Fibroblast of the conjunctiva (primary cell): ENCODE measurements at places on chromosomes 6 and 20.
A peak's percentile ranks its signal among the peaks of the same experiment; 100 is the strongest.

GRCh38 chr20:38961530-38962043, 557 bp upstream of the DHX35 start:
- DNase-seq: no peak

DNA sequence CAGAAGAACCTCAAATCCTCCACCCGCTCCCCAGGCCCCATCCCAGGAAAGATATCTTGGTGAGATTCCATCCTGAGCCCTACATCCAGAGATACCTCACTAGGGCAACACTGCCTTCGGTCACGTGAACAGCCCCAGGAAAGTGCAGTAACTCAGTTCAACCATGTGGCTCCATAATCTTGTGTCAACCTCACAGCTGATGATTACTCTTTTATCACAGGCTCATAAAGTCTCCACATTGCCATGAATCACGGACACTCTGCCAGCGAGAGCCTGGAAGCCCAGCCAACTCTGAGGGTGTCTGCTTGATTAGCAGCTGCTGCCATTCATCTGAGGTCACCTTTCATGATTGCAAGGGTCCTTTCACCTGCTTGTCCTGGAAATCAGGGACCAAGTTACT, 175.8 kb upstream of the LRFN2 start:
- no peak for DNase-seq

- no peak for DNase-seq
Measured at GRCh38 chr6:80967609-80968008, 784.9 kb downstream of the TENT5A start.

DNA sequence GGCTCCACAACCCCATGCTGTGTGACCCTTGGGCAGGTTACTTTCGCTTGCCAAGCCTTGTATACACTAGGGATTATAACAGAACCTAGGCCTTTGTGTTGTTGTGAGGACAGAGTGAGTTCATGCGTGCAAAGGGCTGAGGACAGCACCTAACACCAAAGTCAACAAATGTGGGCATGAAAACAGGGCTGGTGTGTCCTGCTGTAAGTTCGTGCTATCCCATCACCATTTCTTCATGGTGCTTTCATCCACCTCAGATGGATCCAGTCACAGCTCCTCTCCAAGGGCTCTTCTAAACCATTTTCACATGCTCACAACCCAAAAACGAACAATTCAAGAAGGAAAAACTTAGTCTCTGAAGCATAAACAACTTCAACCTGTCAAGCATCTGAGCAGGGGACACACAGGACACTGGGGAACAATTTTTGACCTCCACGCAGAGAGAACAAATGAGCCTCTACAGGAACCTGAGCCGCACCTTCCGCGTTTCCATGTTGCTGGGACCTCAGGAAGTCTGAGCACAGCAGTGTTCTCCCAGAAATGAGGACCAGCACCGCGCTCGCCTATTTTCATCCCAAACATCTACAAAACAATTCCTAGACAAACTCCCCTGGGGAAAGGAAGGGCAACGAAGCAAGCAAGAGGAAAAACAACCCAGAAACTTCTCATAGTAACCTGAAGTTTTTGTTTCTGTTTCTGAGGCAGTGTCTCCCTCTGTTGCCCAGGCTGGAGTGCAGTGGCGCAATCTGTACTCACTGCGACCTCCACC, 3.1 kb downstream of the LRP11 start:
- DNase-seq: peak; percentile 49

DNA sequence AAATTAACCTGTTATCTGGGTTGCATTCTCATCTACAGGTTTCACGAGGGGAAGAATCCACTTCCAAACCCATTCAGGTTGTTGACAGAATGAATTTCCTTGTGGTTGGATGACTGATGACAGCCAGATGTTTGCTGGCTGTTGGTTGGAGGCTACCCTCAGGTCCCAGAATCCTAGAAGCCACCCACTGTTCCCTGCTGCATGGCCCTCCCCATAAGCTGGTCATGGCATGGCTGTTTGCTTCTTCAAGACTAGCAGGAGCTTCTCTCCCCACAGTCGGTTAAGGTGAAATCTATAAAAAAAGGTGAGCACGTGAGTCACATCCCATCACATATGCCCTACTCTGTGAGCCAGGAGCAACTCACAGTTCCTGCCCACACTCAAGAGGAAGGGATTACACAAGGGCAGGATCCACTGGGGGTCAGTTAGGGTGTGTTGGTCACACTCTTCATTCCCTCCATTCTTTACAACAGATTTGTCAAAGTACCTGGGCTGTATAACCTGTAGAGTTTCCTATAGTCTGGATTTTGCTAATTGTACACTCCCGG, 19.5 kb upstream of the RPS10 start:
- no peak for DNase-seq

- DNase-seq: no peak
Measured at GRCh38 chr6:134026597-134026996, 25.8 kb downstream of the SLC2A12 start.

GRCh38 chr20:9130521-9130920, 61.6 kb downstream of the PLCB4 start:
- no peak for DNase-seq

DNA sequence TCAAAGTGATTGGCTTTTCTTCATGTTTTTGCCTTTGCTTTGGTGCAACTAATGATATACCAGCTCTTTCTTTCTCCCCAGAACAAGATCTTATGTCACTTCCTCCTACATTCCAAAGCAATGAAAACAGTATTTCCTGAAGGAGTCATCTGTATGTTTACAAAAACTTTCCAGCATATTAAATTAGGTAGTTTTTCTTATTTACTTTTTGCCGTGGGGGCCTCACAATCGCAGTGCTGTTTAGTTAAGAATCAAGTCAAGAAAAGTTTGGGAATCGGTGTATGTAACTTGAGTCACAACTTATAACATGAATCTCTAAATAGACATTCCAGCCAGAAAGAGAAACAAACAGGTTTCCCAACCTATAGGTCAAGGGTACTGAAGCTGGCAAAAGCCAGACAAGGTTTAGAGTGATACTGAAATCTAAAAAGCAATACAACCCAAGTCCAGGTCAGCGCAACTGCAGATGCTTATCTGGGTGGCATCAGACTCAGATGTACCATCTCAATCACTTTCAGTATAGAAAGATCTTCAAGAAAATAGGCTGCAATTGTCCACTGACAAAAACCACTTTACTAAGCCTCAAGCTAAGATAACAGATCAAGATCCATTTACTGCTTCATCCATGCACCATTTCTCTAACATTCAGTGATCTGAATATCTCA, 63.6 kb downstream of the IPCEF1 start:
- no peak for DNase-seq

DNA sequence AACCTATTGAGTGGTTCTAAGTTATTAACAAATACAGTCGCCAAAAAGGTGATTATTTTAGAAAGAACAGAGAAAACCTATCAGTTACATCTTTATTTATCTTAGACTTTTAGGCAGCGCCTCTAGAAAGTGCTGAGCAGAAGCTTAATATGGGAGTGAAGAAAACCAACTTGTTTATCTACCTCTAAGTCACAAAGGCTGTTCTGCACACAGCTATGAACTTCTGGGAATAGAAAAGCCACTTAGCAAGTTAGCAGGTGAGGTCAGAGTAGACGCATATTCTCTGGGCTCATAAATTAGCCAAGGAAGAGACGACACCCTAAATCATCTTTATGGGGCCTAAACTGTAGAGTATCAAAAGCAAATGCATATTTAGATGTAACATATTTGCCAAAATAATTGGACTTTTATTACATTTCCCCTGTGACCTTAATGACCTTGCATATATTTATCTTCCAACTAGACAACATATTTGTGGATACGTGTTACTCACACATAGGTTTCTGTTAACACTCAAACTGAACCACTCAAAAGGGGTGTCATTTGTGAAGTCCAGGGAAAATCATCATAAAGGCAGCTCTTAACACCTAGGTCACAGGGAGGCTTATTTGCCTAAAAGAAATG, 267.1 kb downstream of the ADGB start:
- no peak for DNase-seq

DNA sequence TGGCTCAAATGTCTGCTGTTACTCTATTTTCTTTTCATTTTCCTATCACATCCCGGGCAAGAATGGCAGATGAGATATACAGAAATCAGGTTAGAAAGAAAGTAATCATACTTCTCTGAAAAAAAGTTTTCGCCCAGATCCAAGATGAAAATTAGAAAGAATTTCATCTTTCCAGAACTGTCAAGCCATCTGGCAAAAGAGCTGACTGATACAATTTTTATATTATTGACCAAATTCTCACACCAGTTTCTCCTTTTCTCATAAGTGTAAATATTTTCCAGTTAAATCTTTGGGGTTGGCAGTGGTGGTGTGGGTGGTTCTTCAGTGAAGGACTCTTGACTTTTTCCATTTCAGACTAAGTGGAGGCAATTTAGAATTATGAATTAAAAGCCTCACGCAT, 371.9 kb downstream of the CD83 start:
- DNase-seq: no peak

- DNase-seq: no peak
Measured at GRCh38 chr6:170032706-170033309, 258.1 kb downstream of the DLL1 start.

DNA sequence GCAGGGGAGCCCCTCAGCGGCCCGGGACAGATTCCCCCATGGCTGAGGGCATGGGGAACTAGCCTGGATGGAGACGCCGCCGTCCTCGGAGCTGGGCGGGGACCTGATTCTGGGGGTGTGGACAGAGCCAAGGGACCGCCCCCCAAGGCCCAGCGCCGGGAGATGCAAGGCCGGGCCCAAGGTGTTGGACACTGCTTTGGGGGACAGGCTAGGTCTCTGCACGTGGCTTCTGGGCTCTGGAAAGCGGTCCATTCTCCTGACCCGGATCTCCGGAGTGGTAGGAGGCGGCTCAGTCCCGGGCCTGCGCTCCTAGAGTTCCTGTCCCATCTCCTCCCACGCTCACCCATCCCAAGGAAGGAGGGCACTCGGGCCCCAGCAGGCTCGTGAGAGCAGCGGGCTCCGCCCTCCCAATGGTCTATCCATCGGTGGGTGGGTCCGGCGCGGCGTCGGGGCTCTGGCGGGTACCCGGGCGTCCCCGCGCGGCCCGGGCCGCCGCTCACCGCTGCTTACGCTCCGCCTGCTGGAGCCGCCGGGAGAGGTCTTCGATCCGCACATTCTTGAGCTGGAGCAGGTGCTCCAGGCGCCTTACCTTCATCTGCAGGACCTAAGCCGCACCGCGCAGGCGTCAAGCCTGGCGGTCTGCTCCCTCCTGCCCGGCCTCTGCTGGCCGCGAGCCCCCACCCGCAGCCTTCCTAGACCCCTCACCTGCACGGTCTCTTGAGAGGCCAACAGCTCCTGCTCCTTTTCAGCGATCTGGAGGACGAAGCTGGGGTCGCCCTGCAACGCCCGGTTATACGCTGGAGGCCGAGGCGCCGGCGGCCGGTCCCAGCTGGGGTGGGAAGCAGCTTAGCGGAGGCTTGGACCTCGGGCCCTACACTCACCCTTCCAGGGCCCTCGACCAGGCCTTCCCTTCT, 3.3 kb downstream of the SPEF1 start:
- DNase-seq: no peak

GRCh38 chr20:19693508-19693907, 64.5 kb upstream of the RIN2 start:
- no peak for DNase-seq

DNA sequence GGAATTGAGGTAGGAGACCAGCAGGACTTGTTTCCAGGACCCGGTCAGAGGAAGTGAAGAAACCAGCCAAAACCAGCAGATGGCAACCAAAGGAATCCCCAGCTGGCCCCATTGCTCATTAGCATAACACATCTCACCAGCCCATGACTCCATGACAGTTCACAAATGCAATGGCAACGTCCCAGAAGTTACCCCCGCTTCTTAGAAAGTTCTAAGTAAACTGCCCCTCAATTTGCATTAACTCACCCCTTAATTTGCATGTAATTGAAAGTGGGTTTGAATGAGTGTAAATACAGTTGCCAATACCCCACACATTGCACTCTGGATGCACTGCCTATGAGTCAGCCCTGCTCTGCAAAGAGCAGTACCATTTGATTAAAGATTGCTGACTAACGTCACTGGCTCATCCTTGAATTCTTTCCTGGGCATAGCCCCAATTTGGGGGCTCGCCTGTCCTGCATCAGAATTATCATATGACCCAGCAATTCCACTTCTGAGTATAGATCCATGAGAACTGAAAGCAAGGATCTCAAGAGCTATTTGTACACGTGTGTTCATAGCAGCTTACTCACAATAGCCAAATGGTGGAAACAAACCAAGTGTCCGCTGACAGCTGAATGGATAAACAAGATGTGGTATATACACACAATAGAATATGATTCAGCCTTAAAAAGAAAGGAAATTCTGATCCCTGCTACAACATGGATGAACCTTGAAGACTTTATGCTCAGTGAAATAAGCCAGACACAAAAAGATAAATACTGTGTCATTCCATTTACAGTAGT, 36.4 kb downstream of the MYLK4 start:
- DNase-seq: peak; percentile 80

- DNase-seq: no peak
Measured at GRCh38 chr6:170542031-170542719, 10.9 kb downstream of the PSMB1 start.

- DNase-seq: no peak
Measured at GRCh38 chr6:116251568-116252384, 2.1 kb downstream of the TSPYL4 start.

DNA sequence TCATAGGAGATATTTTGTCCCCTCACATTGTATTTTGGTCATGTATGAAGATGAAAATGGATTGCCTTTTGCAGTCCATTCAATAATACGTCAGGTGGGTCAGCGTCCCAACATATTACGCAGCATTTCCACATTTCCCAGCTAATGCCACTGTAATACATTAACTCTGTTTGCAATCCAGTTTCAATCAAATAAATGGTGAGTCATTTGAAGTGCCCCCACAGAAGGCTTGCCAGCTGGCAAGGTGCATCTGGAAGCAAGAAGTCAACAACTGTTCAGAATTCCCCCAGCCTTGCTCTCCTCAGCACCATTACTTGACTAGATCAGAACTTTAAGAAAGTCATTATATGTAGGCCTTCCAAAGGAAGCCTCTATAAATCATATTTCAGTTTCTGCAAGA, 50.4 kb downstream of the PHACTR1 start:
- DNase-seq: no peak

- DNase-seq: no peak
Measured at GRCh38 chr6:149938571-149939355, 3.1 kb upstream of the ULBP2 start.

- peak; percentile 33 for DNase-seq
Measured at GRCh38 chr6:15244620-15245360, 1.1 kb upstream of the JARID2 start.

DNA sequence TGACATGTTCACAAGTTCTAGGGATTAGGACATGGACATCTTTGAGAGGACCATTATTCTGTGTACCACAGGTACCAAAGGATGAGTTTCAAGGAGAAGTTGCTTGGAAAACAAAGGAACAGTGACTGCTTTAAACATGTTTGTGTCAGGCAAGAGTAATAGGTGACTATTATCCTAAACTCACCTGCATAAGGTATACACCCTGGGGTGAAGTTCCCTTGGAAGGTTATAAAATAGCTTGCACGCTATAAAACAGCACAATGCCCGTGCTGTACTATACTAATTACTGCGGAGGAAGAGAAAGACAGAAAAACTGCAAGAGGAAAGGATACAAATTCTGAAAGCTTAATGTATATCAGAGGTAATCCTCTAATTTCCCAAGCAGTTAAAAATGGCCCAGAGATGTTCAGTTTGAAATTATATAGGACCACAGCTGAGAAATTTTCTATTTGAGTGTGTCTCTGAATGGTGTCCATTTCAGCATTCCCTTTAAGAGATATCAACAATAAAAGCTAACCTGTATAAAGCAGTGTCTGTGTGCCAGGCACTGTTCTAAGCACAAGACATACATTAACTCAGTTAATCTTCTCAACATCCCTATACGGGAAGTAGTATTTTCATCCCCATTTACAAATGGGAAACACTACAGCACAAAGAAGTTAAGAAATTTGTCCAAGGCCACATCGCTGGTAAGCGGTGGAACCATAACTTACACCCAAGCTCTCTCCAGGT, 19.7 kb downstream of the TBC1D32 start:
- no peak for DNase-seq

GRCh38 chr6:138455746-138456400, 43.4 kb downstream of the NHSL1 start:
- DNase-seq: no peak
